ENCODE measurements at places on chromosomes 6 and 20.
A peak's percentile ranks its signal among the peaks of the same experiment; 100 is the strongest.

- no peak for DNase-seq
Observed at GRCh38 chr6:167219967-167220512, 62.3 kb upstream of the GPR31 start.

DNA sequence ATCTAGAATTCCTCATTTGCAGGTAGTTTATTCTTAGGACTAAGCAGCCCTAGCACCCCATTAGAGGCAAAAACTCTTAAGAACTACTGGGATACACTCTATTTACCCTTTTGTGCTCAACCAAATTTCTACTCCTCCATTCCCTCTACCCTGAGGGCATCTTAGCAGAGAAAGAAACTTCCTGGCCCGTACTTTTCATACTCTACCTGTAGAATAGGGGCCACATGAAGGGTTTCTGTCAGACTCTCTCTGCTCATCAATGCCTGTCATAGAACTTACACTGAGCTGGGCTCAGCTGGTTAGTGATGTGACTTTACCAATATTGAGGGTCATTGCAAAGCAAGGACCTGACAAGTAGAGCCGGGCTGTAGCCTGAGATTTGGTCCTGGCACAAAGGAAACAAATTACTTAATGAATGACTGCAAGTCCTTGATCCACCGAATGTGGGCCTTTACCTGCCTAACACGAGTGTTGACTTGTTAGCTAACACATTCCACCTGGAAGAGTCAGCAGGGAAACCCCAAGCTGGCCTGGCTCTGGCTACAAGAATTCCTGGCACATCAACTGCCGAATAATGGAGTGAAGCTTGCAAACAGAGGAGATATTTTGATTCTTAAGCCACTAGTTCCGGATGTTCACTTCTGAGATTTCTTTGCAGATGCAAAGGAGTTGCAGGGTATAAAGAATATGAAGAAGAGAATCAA is 280.5 kb upstream of the JAG1 start:
- no peak for DNase-seq

GRCh38 chr6:9252799-9253198 is 817.5 kb upstream of the SLC35B3 start:
- DNase-seq = no peak

DNA sequence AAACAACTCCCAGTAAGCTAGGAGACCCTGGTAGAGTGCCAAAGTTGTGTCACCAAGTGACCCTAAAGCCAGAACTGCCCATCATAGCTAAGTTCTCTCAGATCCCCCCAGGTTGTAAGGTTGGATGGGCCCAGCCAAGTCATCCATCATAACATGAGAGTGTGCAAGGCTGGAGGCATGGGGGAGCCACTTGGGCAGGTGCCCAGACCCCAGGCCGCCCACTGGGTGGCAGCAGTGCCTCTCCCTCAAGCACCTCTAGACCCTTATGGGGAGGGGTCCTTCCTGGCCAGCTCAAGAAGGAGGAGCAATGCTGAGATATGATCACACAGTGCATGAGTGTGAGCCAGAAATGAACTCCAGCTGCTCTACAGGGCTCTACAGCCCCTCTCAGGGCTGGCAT is 154.5 kb downstream of the MYLK4 start:
- DNase-seq = no peak

- no peak for DNase-seq
Observed at GRCh38 chr20:8330319-8330784, 198.3 kb downstream of the PLCB1 start.

DNA sequence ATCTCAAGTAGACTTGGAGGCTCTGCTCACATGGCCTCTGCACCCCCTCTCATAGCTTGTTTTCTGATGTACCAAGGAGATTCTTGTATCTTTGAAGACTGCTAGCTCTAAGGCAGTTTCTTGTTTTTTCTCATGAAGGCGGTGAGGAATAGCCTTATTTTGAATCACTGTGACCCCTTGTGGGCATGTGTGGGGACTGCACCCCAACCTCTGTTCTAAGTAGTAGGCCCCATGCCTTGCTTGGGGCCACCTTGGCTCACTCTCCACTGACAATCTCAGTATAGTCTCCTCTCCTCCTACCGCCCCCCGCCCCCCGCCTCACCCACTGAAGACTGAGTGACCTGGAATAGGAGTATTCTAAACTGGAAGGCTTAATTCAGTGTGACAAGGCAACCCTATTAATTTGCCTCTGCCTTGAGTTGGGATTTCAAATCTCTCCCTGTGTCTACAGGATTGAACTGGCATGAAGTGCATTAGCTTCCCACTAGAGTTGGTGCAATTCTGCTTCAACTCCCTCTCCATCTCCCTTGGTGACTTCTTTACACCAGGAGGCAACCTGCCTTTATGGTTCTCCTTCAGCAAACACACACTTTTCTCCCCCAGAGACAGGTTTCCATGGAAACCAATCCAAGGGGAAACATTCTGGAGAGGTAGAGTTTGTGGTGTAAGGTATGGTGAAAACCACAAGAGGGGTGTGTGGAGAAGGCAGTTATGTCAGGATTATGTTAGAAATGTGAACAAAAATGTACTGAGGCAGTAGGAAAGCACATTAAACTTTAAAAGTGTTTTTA is 75.4 kb upstream of the ECI2 start:
- peak; percentile 51 for DNase-seq

DNA sequence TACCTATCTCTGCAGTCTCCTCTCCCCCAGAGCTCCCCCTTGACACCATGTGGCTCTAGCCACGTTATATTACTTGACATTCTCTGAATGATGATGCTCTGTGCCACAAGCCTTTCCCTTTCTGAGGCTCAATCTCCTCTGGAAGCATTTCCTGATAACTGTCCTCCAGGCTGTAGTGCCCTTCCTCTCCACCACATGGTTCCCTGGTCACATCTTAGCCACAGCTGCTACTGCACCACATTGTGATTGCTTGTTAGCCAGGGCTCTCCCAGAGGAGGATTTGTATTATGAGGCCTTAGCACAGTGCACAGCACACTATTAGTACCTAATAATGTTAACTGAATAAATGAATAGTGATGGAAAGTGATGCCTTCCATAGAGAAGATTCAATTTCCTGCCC is 63.9 kb upstream of the RCAN2 start:
- DNase-seq = no peak

DNA sequence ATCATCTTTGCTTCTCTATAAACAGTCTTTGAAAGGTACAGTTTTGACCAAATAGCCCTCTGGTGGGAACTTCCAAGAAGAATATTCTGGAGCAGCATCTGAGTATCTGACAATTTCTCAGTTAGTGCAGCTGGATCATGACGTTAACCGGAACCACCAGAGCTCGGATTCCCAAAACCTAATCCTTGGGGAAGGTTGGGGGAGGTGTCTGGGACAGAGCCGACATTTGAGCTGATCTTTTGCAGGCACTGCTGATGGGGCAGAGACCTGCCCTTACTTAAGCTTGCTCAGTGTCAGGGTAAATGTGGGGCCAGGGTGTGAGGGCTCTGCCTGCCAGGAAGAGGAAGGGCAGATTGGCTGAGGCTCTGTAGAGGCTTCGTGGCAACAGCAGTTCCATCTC is 416.6 kb downstream of the DHX35 start:
- DNase-seq = no peak

DNA sequence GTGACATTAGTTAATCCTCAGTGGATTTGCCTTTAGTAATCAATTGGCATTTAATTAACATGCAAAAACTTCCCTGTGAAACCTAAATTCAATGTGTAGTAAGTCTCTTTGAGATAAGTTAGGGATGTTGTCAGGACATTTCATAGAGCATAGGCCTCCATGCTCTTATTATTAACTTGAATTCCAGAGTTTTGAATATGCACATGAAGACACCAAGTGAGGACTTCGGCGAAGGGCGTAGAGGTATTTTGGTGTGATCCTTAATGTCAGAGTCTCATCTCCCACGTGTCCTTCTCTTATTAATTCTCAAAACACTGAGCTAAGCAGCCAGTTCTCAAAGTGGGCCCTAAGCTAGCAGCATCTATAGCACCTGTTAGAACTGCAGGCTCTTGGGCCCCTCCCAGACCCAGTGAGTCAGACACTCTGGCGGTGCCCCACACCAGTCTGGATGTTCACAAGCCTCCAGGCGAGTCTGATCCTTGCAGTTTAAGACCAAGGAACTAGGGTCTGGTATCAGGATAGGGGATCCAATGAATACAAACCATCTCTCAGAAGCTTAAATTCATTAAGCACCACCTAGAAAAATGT is 292.1 kb downstream of the QKI start:
- no peak for DNase-seq

GRCh38 chr6:158958504-158959386 is 41.3 kb downstream of the RSPH3 start:
- DNase-seq = no peak

- DNase-seq = peak; percentile 36
Observed at GRCh38 chr20:33689973-33690372, 3.8 kb upstream of the E2F1 start.

DNA sequence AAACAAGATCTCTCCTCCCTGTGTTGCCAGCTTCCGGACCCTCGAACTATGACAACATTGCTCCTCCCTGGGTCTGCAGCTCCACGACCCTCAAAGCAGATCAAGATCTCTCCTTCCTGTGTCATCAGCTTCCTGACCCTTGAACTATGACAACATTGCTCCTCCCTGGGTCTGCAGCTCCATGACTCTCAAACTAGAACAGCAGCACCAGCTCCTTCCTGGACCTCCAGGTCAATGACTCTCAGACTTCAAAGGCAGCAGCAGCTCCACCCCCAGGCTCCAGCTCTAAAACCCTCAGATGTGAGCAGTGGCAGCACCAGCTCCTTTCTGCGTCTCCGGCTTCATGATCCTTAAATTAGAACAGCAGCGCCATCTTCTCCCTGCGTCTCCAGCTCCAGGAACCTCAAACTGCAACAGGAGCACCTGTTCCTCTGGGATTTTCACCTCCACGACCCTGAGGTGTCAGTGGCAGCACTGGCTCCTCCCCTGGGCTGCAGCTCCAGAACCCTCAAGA is 341.0 kb upstream of the SULF2 start:
- peak; percentile 11 for DNase-seq

DNA sequence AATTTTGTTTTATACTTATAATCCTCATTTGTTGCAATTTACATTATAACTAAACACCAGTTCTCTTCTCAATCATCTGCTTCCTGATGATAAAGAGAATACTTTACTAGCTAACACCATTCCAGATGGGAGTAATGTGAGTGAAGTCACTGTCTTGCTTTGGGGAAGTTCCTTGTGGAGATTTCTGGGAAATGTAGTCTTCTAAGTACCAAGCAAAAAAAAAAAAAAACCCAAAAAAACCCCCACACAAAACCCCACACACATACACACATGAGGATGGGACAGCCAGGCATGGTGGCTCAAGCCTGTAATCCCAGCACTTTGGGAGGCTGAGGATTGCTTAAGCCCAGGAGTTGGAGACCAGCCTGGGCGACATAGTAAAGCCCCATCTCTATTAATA is 2.2 kb upstream of the SNPH start:
- DNase-seq = no peak

DNA sequence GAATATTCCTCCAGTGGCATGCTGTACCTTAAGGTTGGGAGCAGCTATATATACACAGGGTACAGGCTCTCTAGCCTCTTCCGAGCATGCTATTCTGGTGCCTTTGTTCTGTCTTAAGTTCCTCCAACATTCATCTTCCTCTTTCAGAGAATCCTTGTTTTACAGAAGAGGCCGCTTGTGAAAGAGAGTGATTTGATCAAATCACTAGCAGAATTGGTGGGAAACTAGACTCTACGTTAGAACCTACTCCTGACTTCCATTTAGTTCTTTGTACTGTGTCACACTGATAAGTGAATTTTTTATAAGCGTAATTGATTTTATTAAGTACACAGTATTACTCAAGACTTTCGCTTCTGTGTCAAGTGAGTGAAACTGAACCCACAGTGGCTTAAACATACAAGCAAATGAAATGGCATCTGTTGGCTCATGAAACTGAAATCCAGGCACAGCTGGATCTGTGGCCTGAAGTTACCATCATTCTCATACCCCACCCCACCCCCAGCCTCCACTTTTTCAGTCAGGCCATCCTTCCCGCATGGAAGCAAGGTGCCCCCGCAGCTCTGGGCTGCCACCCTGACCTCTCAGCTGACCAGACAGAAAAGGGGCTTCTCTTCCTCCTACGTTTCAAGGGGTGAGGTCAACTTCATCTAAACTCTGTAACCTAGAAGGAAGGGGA is 102.3 kb downstream of the RPP40 start:
- DNase-seq = no peak

DNA sequence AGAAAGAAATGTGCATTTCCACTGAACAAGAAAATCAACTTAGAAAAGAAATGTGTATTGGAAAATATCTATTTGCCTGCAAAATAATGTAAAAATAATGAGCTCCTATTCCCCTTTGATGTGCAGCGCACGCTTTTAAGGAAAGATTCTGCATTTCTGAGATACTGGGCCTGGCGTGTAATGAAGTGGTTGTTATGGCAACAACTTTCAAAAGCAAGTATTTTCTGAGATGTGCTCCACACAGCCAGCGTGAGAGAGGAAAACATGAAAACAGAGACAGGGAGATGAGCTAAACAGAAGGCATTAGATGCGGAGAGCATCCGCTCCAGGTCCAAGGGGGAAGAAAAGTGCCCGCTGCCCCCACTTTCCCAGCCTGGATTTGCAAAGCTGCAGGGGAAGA is 39.1 kb upstream of the GTSF1L start:
- no peak for DNase-seq

DNA sequence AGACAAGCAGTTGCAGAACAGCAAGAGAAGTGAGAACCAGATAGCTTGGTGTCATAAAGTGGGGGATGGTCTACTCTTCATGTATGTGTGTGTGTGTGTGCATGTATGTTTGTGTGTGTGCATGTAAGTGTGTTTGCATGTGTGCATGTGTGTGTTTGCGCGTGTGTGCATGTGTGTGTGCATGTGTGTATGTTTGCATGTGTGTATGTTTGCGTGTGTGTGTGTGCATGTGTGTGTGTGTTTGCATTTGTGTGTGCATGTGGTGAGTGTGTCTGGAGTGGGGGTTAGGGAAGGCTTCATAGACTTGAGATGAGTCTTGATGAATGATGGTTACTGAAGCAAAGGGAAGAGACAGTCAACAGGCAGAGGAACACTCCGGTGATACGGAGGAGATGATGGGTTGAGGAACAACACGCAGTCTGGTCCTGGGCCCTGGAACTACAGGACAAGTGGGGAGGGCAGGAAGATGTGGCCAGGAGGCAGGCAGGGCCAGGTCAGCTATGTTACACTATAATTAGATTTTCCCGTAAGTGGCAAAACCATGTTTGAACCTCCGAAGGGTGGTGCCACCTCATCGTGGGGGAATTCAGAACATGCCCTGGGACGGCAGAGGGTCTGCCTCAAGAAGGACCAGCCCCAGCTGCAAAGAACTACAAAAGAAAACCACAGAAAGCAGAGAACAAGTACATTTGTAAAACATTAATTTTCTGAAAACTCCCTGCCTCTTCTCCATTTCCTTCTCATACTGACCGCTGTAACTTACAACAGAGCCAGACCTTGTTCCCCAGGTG is 38.7 kb upstream of the PDE10A start:
- DNase-seq = no peak

- DNase-seq = no peak
Observed at GRCh38 chr6:142302421-142303175, 791 bp downstream of the ADGRG6 start.

- no peak for DNase-seq
Observed at GRCh38 chr20:25355011-25355595, 35.5 kb downstream of the ABHD12 start.

All from kidney capillary endothelial cell (primary cell).